ENCODE measurements at places on chromosomes 4 and X.

DNA sequence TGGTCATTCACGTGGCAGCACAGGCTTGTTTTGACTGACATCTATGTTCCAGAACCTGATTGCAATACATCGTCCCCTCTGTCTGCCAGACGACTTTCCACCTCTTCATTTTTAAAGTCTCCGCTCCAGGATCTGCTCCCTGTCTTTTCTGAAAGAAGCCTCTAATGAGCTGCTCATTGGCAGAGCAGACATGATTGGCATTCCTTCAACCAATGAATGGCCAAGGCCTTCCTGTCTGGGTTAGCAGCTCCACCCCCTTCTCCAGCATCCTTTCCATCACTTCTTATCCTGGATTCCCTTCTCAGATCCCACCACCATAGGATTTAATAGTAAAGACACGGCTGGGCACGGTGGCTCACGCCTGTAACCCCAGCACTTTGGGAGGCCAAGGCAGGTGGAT lies 202.7 kb upstream of the KLF3 start:
- no peak for DNase-seq

- DNase-seq = no peak
Measured at GRCh38 chr4:165381821-165382373, 3.1 kb downstream of the CPE start.

GRCh38 chrX:143634309-143634662 lies 1.6 kb downstream of the SLITRK4 start:
- DNase-seq = no peak

GRCh38 chr4:3107271-3107670 lies 32.8 kb downstream of the HTT start:
- DNase-seq = no peak

DNA sequence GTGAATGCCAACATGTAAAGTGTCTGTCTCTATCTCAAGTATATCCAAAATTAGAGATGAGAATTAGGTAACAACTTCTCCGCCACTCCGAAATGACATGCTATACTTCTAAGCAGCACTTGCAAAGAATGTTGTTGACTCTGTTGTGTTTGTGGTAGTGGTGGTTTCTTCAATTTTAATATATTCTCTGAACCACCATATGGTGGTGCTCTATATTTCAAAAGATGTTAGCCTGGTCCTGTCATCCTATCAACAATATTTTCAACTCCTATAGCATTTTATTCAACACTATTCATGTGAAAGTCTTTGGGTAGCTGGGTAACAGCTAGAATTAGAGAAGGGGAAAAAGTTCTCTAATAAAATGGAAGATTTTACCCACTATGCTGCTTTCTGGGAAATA lies 1622.8 kb upstream of the IGFBP7 start:
- DNase-seq = no peak

GRCh38 chr4:186019269-186019668 lies 49.7 kb upstream of the TLR3 start:
- DNase-seq = no peak

GRCh38 chr4:99683895-99684294 lies 26.3 kb upstream of the C4orf54 start:
- DNase-seq = no peak

GRCh38 chr4:151569650-151570049 lies 160.7 kb downstream of the FHIP1A start:
- peak; percentile 21 for DNase-seq

- no peak for DNase-seq
Measured at GRCh38 chr4:42345962-42346544, 51.2 kb upstream of the SHISA3 start.

DNA sequence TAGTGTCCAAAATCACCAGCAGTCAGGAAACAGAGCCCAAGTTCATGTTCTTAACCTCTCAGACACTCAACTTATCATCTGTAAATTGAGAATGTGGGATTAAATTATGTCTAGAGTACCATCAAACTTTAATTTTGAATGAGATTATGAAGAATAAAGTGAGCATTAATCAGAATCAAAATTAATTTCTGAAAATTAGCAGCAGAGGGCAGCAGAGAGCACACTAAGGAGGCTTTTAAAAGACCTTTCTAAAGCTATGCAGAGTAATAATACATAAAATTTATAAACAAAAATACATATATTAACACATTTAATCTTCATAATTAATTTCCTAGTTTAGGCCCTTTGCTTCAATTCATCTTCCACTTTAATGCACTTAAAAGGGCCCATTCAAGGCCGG lies 7.1 kb downstream of the TASL start:
- no peak for DNase-seq

GRCh38 chr4:167419468-167420140 lies 185.3 kb upstream of the SPOCK3 start:
- DNase-seq = no peak

- DNase-seq = no peak
Measured at GRCh38 chr4:152090543-152090942, 329.7 kb upstream of the GATB start.

DNA sequence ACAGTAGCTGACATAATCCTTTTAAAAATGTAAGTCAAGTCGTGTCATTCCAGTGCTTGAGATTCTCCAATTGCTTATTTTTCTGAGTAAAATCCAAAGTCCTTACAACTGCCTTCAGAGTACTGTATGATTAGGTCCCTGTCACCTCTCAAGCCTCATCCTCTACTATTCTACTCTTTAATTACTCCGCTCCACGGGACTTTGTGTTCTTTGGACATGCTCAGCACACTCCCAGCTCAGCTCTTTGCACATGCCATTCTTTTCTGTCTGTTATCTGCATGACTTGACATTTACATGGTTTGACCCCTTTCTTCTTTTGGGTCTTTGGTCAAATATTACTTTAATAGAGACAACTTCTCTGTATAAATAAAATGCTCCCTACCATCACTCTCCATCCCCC lies 15.1 kb downstream of the FAM47E start:
- no peak for DNase-seq

DNA sequence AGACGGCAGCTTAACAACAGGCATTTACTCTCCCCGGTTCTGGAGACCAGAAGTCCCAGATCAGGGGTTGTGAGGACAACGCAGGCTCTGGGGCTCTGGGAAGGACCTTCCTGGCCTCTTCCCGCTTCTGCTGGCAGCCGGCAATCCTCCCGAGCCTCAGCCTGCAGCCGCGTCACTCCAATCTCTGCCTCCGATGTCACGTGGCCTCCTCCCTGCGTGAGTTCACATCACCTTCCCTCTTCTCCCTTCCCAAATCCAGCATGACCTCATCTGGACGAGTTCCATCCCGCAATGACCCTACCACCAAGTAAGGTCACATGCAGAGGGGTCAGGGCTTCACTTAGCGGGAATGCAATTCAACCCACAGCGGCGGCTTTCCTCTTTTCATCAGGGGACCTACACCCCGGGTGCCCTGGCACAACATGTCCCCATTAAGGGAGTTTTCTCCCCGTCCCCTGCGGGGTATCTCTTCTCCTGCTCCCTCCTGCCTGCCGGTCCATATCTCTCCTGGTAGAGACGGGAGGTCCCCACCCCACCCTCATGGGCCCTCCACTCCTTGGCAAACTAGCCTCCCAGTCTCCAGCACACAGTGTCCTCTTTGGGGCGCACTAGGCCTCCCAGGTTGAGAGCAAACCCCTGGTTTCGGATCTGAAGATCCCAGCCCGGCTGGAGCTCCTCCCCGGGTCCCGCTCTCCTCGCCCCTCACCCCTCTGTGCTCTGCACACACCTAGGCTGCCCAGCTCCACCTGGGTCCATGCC lies 25.5 kb downstream of the ABLIM2 start:
- no peak for DNase-seq

DNA sequence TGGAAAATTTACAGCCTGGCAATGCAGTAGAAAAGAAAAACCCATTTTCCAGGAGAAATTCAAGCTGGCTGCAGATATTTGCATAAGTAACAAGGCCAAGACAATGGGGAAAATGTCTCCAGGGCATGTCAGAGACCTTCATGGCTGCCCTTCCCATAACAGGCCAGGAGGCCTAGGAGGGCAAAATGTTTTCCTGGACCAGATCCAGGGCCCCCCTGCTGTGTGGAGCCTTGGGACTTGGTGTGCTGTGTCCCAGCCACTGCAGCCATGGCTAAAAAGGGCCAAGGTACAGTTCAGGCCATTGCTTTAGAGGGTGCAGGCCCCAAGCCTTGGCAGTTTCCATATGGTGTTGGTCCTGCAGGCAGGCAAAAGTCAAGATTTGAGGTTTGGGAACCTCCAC lies 29.8 kb downstream of the SOX3 start:
- DNase-seq = no peak

DNA sequence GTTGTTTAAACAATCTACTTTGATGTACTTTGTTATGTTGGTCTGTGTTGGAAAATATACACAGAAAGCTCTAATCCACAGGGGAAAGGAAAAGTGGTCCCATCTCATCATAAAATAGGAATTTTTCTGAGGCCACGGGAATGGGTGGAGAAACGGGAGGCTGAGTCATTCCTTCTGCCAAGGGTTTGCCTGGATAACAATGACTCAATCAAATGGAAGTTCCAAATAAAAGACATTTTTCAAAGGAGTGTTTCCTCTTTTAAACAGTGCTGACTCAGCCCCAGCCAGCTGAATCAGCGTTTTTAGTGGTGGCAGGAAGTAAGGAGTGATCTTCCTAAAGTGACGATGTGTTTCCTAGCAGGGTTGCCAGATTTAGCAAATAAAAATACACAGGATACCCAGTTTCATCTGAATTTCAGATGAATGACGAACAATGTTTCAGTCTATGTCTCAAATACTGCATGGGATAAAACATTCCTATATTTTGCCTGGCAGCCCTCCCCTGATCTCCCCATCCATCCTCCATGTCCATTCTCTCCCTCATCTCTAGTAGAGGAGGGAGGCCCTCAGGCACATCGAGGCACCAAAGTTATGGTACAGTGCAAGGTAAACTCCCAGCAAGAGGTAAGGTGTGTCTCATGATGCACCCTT lies 345.4 kb upstream of the GATB start:
- no peak for DNase-seq

GRCh38 chrX:47863187-47863586 lies 26.5 kb downstream of the ZNF81 start:
- no peak for DNase-seq

DNA sequence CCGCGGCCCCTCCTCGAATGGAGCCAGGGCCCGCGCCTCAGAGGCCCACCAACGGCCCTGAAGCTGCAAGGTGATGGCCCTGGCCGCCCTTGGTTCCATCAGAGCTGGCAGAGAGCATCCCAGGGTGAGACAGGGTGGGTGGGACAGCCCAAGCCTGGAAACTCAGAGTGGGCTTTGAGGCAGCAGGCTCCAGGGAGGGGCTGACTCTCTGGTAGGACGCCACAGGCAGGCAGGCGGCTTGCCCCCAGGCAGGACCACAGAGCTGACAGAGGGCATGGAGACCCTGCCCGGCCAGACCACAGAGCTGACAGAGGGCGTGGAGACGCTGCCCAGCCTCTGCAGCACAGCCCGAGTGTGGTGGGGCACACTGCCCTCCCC lies 4.8 kb downstream of the MYL5 start:
- DNase-seq = no peak

- no peak for DNase-seq
Measured at GRCh38 chrX:111047575-111047974, 48.4 kb upstream of the PAK3 start.

DNA sequence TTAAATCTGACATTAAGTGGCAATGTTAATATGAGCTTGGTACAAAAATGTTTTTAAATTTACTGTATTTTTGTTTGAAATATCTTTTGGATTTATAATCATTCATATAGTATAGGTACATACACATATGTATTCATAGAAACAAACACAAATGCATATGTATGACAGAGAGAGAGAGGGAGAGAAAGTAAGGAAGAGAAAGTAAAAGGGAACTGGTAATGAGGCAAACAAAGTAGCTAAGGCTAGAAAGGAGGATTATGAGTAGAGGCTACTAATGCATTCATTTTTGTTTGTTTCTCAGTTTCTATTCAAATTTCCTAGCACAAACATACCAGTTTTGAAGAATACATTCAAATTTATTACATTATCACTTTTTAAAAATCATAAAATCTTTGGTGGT lies 132.4 kb downstream of the GLRA3 start:
- DNase-seq = no peak

GRCh38 chr4:65561164-65561563 lies 109.1 kb downstream of the EPHA5 start:
- no peak for DNase-seq

All from pons (tissue), 1 donor.